Neural crest cell (in vitro differentiated cells): ENCODE measurements at places on chromosomes 11 and 22. TPM values are rescaled to one million over a fixed set of nuclear protein-coding genes. Genes with fewer than 3 reads are reported as not detected.
A peak's percentile ranks its signal among the peaks of the same experiment; 100 is the strongest.

GRCh38 chr11:126214441-126214840, 2.9 kb downstream of the FAM118B start:
- peaks cover 37% of the 10 kb centered on the region for H3K4me1 ChIP-seq
- no peak overlapping the region for H3K27ac ChIP-seq
- H3K4me3 ChIP-seq = peak overlapping the region; percentile 35
- H3K27me3 ChIP-seq = no peaks in the 10 kb centered on the region
- peaks cover under 1% of the 10 kb centered on the region for H3K36me3 ChIP-seq

CSNK2A3 gene
- 0.39 and 0.82 TPM in 2 replicates for total RNA-seq

GRCh38 chr11:95586155-95586554, 203.4 kb downstream of the FAM76B start:
- H3K36me3 ChIP-seq = no peaks in the 10 kb centered on the region
- peak overlapping the region; percentile 58 for H3K4me3 ChIP-seq
- peak; percentile 43 for DNase-seq
- H3K4me1 ChIP-seq = peaks cover 44% of the 10 kb centered on the region
- H3K27ac ChIP-seq = peak overlapping the region; percentile 98

DNA sequence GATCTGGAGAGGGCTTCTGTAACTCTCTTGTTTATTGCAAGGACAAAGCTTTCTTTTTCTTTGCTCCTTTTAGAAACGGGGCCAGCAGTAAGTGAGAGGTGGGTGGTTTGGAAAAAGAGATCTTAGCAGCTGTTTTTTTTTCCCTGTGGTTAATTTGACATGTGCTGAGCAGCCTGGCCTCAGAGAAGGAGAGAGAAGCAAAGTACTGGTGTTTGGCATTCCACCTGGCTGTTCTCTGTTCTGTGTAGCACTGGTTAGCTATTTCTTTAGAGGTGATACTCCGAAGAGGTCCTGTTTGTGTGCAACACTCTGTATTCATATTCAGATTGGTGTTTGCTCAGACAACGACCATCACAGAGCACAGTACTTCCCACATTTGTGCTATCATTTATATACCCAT, 80.8 kb upstream of the SORL1-AS1 start:
- no peak overlapping the region for H3K4me3 ChIP-seq
- no peak for DNase-seq
- no peaks in the 10 kb centered on the region for H3K27me3 ChIP-seq
- peaks cover 6% of the 10 kb centered on the region for H3K4me1 ChIP-seq

LMO1 gene
- 1.5 and 1.8 TPM in 2 replicates for total RNA-seq

GRCh38 chr22:30308518-30309230, 18.1 kb downstream of the TBC1D10A start:
- H3K27me3 ChIP-seq = no peaks in the 10 kb centered on the region
- H3K4me3 ChIP-seq = no peak overlapping the region
- no peaks in the 10 kb centered on the region for H3K36me3 ChIP-seq
- H3K4me1 ChIP-seq = peaks cover 23% of the 10 kb centered on the region

DDX17 gene
- total RNA-seq = 485 and 500 TPM in 2 replicates

DNA sequence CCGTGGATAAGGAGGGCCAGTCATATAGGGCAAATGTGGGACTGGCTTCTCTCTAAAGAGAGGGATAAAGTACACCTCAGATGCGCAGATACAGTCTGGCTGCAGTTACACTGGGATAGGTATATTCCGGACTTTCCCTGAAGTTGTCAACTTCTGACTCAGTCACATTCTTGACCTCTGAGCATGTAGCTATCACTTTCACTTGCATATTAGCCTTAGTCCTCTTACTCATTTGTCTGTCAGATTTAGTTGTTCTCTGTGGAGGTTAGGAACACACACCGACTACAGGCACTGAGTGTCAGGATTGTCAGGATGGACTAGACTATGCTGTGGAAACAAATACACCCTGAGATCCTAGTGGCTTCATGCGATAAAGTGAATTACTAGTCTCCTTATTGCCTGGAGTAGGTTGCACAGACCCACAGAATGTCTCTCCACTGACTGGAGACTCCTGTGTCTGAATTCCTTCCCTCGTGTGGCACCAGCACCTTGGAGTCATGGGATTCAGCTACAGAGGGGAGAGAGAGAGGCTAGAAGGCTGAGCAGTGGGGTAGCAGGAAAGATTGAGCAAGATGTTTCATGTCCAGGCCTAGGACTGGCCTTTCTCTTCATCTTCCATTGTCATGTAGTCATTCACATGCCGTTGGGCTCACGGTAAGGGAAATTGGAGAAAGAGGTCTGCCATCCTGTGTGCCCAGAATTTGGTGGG, 654.3 kb downstream of the NTM start:
- no peak overlapping the region for H3K4me3 ChIP-seq
- H3K4me1 ChIP-seq = peaks cover 9% of the 10 kb centered on the region
- DNase-seq = no peak
- no peaks in the 10 kb centered on the region for H3K36me3 ChIP-seq
- H3K27ac ChIP-seq = no peak overlapping the region

ELP4 gene
- 19.9 and 20.3 TPM in 2 replicates for total RNA-seq

DNA sequence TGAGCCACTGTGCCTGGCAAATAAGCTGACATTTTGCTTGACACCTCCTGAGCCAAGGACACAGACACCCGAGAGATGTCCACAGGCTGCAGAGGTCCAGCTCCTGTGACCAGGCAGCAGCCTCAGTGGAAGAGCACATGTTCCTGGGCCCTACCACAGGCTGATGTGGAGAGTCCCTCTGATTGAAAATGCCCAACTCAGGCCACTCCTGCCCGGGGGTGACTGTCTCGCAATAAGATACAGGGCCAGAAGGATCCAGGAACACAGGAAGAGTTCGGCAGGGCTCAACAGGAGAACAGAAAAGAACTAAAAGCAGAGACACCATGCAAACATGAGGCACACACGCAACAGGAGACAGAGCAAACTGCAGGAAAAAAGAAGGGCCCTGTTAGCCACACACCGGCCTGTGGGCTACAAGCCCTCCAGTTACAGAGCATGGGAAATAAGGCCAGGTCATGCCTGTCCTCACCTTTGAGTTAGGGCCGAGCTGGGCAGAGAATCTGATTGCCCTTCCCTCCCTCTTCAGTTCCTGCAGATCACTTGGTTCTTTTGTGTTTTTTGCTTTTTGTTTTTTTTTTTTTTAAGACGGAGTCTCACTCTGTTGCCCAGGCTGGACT, 28.3 kb upstream of the MALAT1 start:
- no peaks in the 10 kb centered on the region for H3K27me3 ChIP-seq
- DNase-seq = no peak
- peak overlapping the region; percentile 23 for H3K4me3 ChIP-seq
- H3K36me3 ChIP-seq = no peaks in the 10 kb centered on the region
- peaks cover 9% of the 10 kb centered on the region for H3K4me1 ChIP-seq
- H3K27ac ChIP-seq = peak overlapping the region; percentile 52

- H3K4me1 ChIP-seq = peaks cover 17% of the 10 kb centered on the region
- H3K27ac ChIP-seq = no peak overlapping the region
- no peaks in the 10 kb centered on the region for H3K36me3 ChIP-seq
- DNase-seq = no peak
- peak overlapping the region; percentile 99 for H3K4me3 ChIP-seq
- peaks cover 2% of the 10 kb centered on the region for H3K27me3 ChIP-seq
Observed at GRCh38 chr11:22626573-22627239, 1.1 kb upstream of the FANCF start.

- H3K4me3 ChIP-seq = no peak overlapping the region
- H3K36me3 ChIP-seq = no peaks in the 10 kb centered on the region
- H3K27me3 ChIP-seq = peaks cover 3% of the 10 kb centered on the region
- DNase-seq = no peak
- H3K27ac ChIP-seq = no peak overlapping the region
- H3K4me1 ChIP-seq = no peaks in the 10 kb centered on the region
Observed at GRCh38 chr22:48334971-48335370, 1492.7 kb downstream of the BRD1 start.

DNA sequence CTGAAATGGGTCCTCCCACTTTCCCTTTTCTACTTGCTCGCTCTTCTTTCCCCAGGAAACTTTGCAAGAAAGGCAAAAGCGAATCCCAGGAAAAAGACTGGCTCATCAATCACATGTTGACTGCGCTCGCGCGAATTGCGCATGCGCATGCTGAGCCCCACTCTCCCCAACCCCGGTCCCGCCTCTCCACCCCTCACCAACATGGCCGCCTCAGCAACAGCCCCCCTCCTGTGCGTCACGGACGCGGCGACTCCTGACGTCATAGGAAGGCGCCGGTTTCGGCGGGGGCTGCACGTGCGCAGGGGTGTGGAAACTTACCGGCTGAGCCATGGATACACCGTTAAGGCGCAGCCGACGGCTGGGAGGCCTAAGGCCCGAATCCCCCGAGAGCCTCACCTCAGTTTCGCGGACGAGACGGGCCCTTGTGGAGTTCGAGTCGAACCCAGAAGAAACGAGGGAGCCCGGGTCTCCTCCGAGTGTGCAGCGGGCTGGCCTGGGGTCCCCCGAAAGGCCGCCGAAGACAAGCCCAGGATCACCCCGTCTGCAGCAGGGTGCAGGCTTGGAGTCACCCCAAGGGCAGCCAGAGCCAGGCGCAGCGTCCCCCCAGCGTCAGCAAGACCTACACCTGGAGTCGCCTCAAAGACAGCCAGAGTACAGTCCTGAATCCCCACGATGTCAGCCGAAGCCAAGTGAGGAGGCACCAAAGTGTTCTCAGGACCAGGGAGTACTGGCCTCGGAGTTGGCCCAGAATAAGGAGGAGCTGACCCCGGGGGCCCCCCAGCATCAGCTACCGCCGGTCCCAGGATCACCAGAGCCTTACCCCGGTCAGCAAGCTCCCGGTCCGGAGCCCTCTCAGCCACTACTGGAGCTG, at the start of gene CCDC86:
Gene CCDC86, plus strand, starts transcription at position 317 of the 871 bp plus-strand sequence. Its CDS starts 12 bp downstream, at position 329.
- H3K36me3 ChIP-seq = no peaks in the 10 kb centered on the region
- H3K27ac ChIP-seq = peak within 1 kb of the TSS; percentile 99
- peaks cover 42% of the 10 kb centered on the region for H3K4me1 ChIP-seq
- DNase-seq = peak; percentile 97
- H3K4me3 ChIP-seq = peak within 1 kb of the TSS; percentile 82

DNA sequence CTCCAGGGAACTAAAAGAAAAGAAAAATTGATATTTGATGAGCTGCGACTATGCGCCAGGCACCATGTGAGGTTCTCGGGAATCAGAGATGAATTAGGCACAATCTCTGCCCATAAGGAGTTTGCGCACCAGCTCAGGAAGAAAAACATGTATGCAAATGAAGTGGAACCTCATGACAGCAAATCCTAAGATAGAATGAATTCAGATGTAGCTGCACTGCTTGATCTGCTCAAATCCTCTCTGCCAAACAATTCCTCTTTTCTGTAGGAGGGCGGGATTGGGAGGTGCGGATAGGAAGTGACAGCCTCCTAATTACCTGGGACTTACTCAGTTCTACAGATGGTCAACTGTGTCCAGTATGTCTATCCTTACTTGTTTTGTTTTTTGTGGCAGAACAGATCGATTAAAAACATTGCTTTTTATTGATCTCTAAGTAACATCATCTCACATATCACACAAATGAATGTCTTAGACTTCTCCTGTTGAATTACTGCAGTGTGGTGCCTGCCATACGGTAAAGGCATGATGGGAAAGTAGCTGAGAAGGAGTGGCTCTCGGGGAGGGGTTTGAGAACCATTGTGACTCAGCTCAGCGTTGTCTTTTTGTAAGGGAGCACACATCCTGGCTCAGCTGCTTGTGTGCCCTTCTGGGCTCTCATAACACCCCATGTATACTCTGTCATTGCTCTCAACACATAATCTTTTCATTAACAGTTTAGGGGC, 13.9 kb downstream of the CRTAM start:
- no peaks in the 10 kb centered on the region for H3K36me3 ChIP-seq
- no peak overlapping the region for H3K4me3 ChIP-seq
- H3K4me1 ChIP-seq = peaks cover 16% of the 10 kb centered on the region
- DNase-seq = no peak

LDHAL6A gene
- not detected in 2 replicates for total RNA-seq

APLNR gene
- total RNA-seq = 3.0 and 3.9 TPM in 2 replicates

GRCh38 chr22:47442821-47443220, 680.4 kb downstream of the TBC1D22A start:
- no peak overlapping the region for H3K27ac ChIP-seq
- H3K36me3 ChIP-seq = no peaks in the 10 kb centered on the region
- peaks cover 2% of the 10 kb centered on the region for H3K27me3 ChIP-seq
- no peak overlapping the region for H3K4me3 ChIP-seq
- no peaks in the 10 kb centered on the region for H3K4me1 ChIP-seq

HARBI1 gene
- 7.6 and 8.0 TPM in 2 replicates for total RNA-seq

GRCh38 chr11:122676638-122677037, 21.1 kb downstream of the UBASH3B start:
- no peak overlapping the region for H3K4me3 ChIP-seq
- H3K4me1 ChIP-seq = peaks cover 21% of the 10 kb centered on the region
- H3K27ac ChIP-seq = no peak overlapping the region
- no peaks in the 10 kb centered on the region for H3K36me3 ChIP-seq

DNA sequence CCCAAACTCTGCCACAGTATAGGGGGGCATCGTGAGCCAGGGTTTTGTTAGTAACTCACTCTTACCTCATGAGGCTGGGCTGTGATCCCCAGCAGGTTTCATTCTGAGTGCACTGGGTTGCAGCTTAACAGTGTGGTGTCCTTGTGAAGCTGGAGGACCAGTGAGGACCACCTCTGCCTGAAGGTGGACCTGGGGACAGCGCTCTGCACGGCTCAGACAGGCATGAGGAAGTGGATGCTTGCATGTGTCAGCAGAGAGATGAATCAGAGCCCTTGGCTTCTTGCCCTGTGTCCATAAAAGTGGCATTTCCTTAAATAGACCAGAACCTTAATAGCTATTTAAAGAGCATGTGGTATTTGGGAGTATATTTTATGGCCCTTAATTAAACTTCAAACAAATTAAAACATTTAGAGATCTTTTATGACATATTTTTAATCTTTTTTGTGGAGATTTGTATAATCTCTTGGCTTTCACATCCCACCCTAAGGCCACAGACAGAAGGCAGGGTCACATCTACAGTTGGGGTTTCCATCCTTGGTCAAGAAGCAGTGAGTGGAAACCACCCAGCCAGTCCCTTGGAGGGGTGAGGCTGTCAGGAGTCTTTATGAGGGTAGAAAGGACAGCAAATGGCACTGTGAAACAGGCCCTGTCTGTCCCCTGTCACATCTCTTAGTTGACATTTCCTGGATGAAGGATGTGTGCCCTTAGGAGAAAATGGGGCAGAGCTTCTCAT, 24.8 kb upstream of the ADORA2A start:
- peaks cover 20% of the 10 kb centered on the region for H3K4me1 ChIP-seq
- no peak for DNase-seq
- H3K27ac ChIP-seq = no peak overlapping the region
- H3K4me3 ChIP-seq = no peak overlapping the region

GRCh38 chr11:57974848-57975601, 48.7 kb upstream of the OR9Q1 start:
- H3K27ac ChIP-seq = peak overlapping the region; percentile 10
- no peak for DNase-seq
- peaks cover 10% of the 10 kb centered on the region for H3K4me1 ChIP-seq
- H3K4me3 ChIP-seq = no peak overlapping the region
- H3K36me3 ChIP-seq = no peaks in the 10 kb centered on the region

IGF2 gene
- total RNA-seq = 19.0 and 20.1 TPM in 2 replicates

FTH1 gene
- total RNA-seq = 1,207 and 1,209 TPM in 2 replicates

GRCh38 chr11:3056296-3057068, 741 bp downstream of the CARS1 start:
- H3K27me3 ChIP-seq = no peaks in the 10 kb centered on the region
- H3K36me3 ChIP-seq = no peaks in the 10 kb centered on the region
- H3K27ac ChIP-seq = peak overlapping the region; percentile 83
- H3K4me1 ChIP-seq = peaks cover 32% of the 10 kb centered on the region
- H3K4me3 ChIP-seq = peak overlapping the region; percentile 97

MYRF gene
- 3.5 and 3.9 TPM in 2 replicates for total RNA-seq

MS4A6E gene
- total RNA-seq = not detected in 2 replicates

GRCh38 chr11:65078151-65078550, 5.7 kb downstream of the CDCA5 start:
- peak overlapping the region; percentile 77 for H3K4me3 ChIP-seq
- no peaks in the 10 kb centered on the region for H3K27me3 ChIP-seq
- DNase-seq = peak; percentile 46

- H3K36me3 ChIP-seq = no peaks in the 10 kb centered on the region
- H3K4me3 ChIP-seq = peak overlapping the region; percentile 59
- DNase-seq = no peak
- H3K27ac ChIP-seq = no peak overlapping the region
- H3K27me3 ChIP-seq = peaks cover 5% of the 10 kb centered on the region
- H3K4me1 ChIP-seq = peaks cover 56% of the 10 kb centered on the region
Observed at GRCh38 chr11:44561964-44562734, 3.3 kb upstream of the CD82 start.

P2RX6 gene
- total RNA-seq = 3.4 and 4.5 TPM in 2 replicates

P2RY6 gene
- not detected in 2 replicates for total RNA-seq
